ENCODE measurements at places on chromosomes 3 and 15. TPM values are rescaled to one million over a fixed set of nuclear protein-coding genes. Genes with fewer than 3 reads are reported as not detected.

GRCh38 chr15:75599401-75599800 is 20.3 kb upstream of the PTPN9 start:
- no peak for DNase-seq

DNA sequence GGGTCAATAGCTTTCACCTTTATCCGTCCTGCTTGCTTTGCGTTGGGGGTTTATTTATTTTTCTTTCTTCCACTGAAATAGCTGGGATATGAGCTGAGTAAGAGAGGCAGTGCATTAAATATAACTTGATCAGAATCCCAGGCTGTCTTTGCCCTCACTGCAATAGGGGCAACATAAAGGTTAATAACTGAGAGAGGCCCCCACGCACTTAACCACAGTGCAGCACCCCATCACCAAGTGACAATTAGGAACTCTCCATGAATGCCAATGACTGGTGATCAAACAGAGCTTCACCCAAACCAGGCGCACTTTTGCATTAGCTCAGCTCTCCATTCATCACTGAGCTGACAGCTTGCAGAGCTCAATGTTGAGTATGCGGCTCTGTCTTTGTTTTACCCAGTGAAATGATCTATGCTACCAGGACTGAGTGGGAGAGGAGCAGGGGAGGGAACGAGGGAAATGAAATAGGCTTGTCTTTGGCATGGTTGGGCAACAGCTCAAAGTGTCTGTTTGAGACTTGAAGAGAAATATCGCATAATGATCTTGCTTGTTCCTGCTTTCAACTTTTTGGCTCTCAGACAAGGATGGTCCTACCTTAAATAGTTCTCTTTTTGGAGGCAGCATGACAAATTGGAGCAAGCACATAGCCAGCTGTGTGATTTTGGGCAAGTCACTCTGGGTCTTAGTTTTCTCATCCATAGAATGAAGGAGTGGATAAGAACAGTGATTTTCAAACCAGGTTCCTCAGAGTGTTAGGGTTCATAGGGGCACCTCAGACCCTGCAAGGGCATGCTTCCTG is 14.5 kb upstream of the GLCE start:
- no peak for DNase-seq

DNA sequence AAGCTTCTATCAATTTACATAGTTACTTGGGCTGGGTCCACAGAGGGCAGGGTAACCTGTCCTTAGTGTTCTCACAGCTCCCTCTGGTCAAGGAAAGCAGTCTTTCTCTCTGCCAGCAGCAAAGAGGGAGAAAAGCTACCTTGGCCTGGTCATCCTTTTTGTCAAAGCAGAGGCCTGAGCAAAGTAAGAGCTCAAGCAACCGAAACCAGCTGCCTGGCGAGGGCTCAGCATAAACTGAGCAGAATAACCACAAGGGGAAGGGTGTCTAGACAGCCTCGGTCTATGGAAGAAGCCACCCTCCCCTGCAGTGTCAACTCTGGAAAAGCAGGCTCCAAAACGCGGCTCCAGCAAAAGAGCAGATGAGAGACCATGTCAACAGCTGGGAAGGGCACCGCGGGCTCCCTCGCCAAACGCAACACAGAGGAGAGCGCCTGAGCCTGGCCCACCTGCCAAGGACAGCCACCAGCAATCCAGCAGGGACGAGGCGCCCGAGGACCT is 17.4 kb downstream of the LRIG1 start:
- DNase-seq = no peak

- no peak for DNase-seq
These were observed 80.8 kb upstream of the SNTN start for GRCh38 chr3:63571682-63572081.

GRCh38 chr3:150020527-150020926 is 49.8 kb upstream of the PFN2 start:
- no peak for DNase-seq

DNA sequence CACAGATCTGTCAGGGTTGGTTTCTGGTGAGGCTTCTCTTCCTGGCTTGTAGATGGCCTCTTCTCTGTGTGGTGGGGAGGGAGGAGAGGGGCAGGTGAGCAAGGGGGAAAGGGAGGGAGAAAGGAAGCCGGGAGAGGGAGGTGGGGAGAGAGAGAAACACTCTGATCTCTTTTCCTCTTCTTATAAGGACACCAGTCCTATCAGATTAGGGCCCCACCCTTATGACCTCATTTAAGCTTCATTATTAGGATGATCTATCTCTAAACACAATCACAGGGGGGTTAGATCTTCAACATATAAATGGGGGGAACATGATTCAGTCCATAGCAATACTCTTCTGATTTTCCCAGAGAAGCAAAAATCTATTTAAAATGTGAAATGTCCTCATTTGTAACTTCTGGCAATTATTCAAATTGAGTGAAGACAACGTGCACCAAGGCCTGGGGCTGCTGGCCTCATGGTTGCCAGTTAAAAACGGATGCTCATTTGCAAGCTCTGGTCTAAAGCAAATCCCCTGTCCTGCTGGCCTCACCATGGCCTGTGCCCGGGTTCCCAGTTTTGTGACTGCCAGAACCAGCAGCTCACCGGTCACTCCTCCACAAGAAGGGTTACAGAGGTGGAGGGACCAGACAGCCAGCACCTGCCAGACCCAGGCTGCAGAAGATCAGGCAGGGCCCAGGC is 8.3 kb downstream of the POMGNT2 start:
- DNase-seq = no peak

- DNase-seq = no peak
These were observed 25.2 kb downstream of the NOX5 start for GRCh38 chr15:69039516-69040225.

GRCh38 chr3:120749843-120750242 is 7.3 kb downstream of the GTF2E1 start:
- DNase-seq = no peak

DNA sequence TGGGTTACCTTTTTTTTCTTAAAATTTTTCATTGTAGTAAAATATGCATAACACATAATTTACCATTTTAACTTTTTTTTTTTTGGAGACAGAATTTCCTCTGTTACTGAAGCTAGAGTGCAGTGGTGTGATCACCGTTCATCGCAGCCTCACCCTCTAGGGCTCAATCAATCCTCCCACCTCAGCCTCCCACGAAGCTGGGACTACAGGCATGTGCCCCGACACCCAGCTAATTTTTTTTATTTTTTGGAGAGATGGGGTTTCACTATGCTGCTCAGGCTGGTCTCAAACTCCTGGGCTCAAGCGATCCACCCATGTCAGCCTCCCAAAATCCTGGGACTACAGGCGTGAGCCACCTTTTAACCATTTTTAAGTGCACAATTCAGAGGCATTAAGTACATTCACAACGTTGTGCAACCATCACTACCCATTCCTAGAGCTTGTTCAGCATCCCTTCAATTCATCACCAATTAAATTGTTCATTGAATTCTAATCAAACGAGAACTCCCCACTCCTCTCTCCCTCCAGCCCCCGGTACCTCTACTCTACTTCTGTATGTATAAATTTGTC is 44.6 kb downstream of the BHLHE40 start:
- no peak for DNase-seq

ROBO1 gene
- 34.2 TPM for total RNA-seq

MESP2 gene
- not detected for total RNA-seq

BNC1 gene
- total RNA-seq = 1.1 TPM
